ENCODE measurements at places on chromosomes 16 and 17.
A peak's percentile ranks its signal among the peaks of the same experiment; 100 is the strongest.

DNA sequence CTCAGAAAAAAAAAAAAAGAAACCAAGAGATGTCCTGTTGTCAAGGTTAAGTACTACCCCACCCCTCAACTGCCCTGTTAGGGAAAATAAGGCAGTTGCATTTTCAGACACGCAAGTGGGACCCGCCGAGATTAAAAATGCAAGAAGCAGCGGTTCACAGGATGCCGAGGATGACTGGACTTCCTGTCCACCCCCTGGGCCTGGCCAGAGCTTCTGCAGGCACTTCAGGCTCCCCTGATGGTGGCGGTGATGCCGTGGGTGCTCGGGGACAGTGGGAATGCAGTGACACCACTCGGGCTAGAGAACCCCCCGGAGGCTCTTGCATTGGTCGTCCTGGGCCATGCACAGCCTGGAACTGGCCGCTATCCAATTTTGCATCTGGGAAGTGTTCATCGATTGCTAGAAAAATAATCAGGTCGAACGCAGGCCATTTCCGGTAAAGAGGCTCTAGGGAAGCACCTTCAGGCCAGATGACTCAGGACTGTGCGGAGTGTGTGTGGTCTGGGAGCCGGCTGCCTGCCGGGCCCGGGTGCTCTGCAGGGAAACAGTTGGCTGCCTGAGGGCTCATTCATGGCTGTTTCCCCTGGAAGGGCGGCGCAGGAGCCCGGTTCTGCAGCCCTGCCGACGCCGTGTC lies 13.4 kb upstream of the CRISPLD2 start:
- DNase-seq, result peak; percentile 52

DNA sequence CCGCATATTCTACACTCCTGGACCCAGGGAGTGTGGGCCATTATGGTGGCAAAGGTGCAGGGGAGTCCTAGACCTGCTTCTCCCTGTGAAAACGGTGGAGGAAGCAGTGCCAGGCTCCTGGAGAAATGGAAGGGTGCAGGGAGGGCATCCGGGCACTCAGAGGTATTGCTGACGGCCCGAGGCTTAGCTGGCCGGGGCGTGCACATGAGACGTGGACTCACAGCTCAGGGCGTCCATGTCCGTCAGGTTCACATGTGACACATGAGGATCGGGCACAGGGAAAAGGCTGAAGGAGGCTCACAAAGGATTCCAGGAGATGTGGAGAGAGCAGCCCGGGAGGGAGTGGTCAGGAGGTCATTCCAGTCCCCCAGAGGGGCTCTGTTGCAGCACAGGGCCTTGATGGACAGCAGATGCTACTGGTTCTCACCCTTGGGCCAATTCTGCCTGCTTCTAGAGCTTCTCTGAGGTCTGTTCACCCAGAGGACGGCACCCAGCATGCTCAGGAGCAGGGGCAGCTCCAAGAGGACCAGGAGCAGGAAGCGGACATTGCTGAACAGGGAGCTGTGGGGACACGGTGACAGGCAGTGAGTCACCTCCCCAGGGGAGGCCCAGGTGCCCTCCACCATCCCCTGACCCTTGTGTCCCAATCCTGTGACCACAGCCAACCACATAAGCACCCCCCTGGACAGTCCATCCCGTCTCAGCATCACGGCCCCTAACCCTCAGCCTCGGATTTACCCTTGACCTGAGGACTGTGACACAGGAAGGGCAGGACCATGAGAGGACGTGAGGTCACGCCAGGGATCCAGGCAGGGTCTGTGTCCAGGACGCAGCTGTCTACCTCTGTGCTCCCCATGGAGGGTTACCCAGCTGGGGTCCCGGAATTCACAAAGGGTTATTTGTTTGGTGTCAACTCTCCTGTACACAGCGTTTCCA lies 4.5 kb downstream of the CD300C start:
- no peak for DNase-seq

DNA sequence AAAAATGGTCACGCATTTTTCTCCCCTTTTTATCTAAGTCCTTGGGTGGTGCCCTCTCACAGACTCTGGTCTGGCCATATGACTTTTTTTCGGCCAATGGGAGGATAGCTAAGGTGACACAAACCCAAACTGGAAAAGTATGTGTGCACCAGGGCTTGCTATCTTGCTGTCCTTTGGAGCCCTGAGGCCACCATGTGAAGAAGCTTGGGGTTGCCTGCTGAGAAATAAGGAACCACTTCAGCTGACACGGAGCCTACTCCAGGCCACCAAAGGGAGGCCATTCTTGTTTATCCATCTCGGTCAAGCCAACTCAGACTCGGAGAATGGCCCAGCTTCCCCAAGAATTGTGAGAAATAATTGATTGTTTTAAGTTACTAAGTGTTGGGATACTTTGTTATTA lies 111.4 kb upstream of the ZFHX3 start:
- no peak for DNase-seq

DNA sequence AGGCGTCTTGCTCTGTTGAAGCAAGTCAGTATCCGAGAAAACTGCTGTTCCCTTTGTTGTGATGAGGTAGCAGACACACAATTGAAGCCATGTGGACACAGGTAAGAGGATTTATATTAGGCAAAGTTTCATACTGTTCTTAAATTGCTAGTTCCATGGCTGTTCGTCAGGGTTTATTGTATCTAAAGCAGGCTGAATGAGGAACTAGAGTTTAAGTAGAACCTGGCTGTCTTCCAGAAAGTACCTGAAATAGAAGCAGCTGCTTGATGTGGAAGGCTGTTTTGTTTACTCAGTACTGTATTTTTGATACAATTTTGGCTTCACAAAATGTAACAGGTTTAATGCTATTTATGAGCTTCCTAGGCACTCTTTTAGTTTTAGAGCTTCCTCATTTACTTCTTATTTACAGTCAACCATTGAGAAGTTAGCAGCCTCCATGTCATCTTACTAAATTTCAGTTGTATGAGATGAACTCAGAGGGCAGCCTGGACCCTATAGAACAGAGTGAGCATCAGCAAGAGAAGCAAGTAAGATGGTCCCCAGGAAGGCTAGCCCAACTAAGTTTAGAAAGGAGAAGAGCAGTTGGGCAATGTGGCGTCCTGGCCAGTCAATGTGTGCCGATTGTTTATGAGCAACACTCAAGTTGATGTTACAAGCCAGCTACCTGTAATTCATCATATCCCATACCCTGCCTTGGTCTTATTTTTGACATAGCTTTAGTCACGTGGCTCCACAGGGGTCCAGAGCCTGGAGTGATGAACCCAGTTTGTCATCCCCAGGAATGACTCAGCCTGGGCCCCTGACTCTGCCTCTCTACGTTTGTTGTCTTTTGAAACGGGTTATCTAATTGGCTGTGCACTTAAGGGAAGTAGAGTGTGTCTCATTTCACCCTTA lies 9.7 kb upstream of the ARL2BP start:
- DNase-seq, result no peak

GRCh38 chr17:43917348-43918025 lies 10.2 kb upstream of the MPP2 start:
- no peak for DNase-seq

Measured in A549 (cell line).